HepG2 (cell line): ENCODE measurements at places on chromosomes 7 and 10. TPM values are rescaled to one million over a fixed set of nuclear protein-coding genes. Genes with fewer than 3 reads are reported as not detected.

DNA sequence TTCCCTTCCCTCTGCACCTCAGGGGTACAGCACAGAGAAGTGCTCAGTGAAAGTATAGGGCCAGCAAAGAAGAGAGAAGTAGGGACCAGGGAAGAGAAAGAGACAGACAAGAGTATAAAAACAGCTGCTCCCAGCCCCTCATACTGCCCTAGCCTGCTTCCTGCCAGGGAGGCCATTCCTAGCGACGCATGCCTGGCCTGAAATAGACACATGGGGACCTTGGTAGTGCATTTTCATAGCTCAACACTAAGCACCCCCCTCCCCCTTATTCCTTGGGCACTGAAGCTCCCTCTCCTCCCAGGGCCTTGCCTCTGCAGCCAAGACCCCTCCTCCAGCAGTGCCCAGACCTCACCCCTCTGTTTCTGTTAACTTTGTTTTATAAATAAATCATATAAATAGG, 64.7 kb downstream of the ZMIZ1 start:
- peaks cover 71% of the 10 kb centered on the region for H3K4me1 ChIP-seq
- no peaks in the 10 kb centered on the region for H3K27me3 ChIP-seq
- DNase-seq, result no peak
- H3K4me3 ChIP-seq, result no peak overlapping the region
- peaks cover 20% of the 10 kb centered on the region for H3K36me3 ChIP-seq

Gene HIPK2
- polyA plus RNA-seq, result 17.0 and 20.2 TPM in 2 replicates

DNA sequence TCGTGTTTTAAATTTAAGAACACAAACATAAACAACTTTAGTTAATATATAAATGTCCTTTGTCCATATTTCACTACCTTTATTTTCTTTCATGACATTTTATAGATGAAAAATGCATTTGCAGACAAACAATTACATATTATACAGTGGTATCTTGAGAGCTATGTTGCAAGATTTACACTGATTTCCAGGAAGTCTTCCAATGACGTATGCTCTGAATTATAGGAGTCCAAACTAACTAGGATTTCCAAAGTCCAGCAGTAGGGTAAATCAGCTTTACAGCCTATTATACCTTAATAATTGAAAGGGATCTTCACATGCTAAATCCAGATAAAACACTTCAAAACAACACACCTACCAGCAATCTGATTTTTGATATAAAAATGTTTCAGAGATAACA, 69.4 kb downstream of the HYCC1 start:
- no peaks in the 10 kb centered on the region for H3K27me3 ChIP-seq
- no peak overlapping the region for H3K27ac ChIP-seq
- DNase-seq, result no peak
- no peak overlapping the region for H3K4me3 ChIP-seq
- H3K4me1 ChIP-seq, result peaks cover 6% of the 10 kb centered on the region; the same call in 1 of the 2 replicates

DNA sequence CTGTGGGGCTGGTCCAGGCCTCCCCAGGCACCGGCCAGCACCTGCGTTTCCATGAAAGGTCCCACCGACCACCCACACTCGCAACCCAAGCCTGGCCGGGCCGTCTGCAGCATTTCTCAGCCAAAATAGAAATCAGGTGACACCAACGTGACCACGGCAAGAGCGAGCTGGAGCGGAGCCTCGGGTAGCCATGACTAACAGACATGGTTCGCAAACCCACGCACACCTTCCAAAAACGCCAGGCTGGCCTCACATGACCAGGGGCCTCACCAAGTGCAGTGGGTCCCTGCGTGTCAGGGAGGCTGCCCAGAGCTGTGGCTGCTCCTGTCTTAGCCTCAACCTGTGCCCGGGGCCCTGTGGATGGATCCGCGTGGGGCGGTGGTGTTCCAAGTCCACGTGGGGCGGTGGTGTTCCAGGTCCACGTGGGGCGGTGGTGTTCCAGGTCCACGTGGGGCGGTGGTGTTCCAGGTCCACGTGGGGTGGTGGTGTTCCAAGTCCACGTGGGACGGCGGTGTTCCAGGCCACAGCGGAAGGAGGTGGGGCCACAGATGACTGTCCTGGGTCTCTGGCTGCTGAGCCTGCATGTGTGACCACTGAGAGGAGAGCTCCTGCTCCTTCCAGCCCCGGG, 64.4 kb upstream of the ADGRA1 start:
- peaks cover 66% of the 10 kb centered on the region; the same call in 2 of the 3 replicates for H3K27me3 ChIP-seq
- no peak overlapping the region for H3K4me3 ChIP-seq
- H3K36me3 ChIP-seq, result no peaks in the 10 kb centered on the region
- DNase-seq, result no peak

GRCh38 chr7:1819259-1819841, 149.3 kb downstream of the ELFN1 start:
- H3K27ac ChIP-seq, result no peak overlapping the region
- no peak for DNase-seq
- peaks cover 28% of the 10 kb centered on the region for H3K4me1 ChIP-seq
- no peak overlapping the region for H3K4me3 ChIP-seq
- no peaks in the 10 kb centered on the region for H3K36me3 ChIP-seq

Gene COL28A1
- 0.07 and 0.15 TPM in 2 replicates for polyA plus RNA-seq

DNA sequence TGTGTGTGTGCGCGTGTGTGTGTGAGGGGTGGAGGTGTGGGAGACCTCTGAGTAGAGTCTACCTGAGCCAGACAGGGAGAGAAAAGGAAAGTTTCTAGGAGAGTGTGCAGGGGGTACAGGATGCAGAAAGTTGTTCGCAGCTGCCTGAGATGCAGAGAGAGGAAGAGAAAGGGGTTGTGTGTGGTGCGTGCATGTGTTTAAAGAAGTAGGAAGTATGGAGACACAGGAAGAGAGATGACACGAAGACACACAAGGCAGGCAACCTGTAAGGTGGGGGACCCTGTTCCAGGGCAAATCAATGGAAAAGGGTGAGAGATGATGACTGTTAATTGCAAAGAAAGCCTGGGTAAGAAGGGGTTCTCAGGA, 52.2 kb downstream of the C10orf105 start:
- H3K36me3 ChIP-seq, result no peaks in the 10 kb centered on the region
- no peaks in the 10 kb centered on the region for H3K4me1 ChIP-seq
- peaks cover 3% of the 10 kb centered on the region; the same call in 1 of the 2 replicates for H3K27me3 ChIP-seq
- H3K4me3 ChIP-seq, result no peak overlapping the region
- no peak overlapping the region for H3K27ac ChIP-seq

Gene CEP55
- 3.4 and 6.5 TPM in 2 replicates for polyA plus RNA-seq

- no peaks in the 10 kb centered on the region for H3K27me3 ChIP-seq
- no peak overlapping the region for H3K27ac ChIP-seq
- DNase-seq, result no peak
- no peak overlapping the region for H3K4me3 ChIP-seq
- peaks cover 23% of the 10 kb centered on the region for H3K4me1 ChIP-seq
These were observed 8.0 kb downstream of the POLM start for GRCh38 chr7:44074349-44074695.

Gene ITGA8
- not detected in 2 replicates for polyA plus RNA-seq
